ENCODE measurements at places on chromosomes 6 and 20.

GRCh38 chr20:2751878-2752566 lies 48.4 kb downstream of the CPXM1 start:
- DNase-seq = peak; percentile 43

DNA sequence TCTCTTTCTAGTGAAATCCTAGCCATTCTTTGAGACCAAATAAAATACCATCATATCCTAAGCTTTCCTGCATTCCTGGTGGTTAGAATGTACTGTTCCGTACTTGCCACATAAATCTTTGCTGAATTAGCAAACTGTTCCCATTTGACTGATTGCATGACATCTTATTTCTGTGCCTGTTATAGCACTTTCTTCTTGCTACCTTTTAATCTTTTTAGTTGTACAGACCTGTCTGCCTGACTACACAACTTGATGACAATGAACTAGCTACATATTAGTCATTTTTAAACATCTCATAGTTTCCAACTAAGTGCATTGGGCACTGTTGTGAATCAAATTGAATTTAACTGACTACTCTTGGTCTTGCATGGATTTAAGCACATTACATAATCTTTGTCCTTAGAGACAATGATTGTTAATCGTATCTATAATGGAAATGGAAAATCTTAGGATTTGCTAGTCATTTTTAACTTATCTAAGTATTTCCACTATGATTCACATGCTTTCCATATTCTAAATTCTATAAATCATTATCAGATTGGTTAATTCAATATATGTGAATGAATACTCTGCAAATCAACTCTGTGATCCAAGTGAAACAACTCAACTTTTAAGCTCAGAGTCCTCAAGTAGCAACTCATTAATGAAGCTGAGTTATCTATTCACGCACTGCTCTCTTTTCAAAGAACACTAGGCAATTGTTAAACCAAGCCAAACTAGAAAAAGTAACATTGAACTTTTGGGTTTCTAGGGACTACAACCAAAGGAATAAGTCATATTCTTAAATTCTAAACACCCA lies 109.0 kb downstream of the TNFRSF21 start:
- DNase-seq = no peak

DNA sequence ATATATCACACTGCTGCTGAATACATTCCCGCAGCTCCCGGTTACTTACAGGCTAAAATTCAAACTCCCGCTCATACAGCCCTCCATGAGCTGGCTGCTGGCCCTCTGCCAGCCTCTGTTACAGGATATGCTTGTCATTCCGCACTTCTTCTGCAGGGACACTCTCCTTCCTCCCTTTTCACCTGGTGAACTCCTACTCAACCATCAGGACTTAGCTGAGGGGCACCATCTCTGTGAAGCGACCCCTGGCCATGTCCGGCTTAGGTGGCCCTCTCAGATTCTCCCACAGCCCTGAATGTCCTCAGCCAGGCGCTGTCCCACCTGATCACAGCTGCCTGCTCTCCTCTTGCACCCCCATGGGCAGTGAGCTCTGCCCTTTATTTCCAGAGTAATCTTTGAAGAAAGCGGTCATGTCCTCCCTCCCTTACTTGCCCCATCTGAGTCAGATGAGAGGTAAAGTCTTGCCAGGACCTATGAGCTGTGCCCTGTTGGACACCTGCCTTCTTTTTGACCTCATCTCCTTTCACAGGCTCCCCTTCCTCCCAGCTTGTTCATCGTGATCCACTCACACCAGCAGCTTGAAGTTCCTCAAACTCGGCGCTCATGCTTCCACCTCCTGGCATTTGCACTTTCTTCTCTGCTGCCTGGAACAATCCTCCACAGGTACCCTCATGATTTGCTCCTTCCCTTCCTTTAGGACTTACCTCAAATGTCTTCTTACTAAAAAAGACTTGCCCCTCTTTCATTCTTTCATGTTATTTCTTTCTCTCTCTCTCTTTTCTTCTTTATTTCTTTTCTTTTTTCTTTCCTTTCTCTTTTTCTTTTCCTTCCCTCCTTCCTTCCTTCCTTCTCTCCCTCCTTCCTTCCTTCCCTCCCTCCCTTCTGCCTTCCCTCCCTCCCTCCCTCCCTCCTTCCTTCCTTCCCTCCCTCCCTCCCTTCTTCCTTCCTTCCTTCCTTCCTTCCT lies 5.6 kb downstream of the CYP24A1 start:
- DNase-seq = no peak

- no peak for DNase-seq
These were observed 364.3 kb upstream of the SPTLC3 start for GRCh38 chr20:12644461-12644860.

GRCh38 chr6:9086331-9086730 lies 651.0 kb upstream of the SLC35B3 start:
- DNase-seq = no peak

DNA sequence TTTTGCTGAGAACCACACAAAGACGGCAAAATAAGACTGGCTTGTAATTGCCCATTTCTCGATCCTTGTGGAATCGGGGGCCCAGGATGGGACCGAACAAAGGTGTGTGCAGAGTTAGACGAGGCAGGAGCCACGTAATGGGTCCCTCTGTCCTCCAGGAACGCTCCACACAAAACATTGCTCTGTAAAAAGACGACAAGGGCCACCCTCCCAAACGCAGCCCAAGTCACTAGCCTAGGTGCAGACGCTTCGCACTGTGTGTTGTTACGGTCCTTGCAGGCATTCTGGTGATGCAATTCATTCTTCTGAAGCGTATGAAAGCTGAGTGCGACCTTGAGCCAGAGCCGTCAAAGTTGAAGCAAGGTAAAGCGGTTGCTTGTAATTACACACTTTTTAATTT lies 363.4 kb downstream of the TAF4 start:
- DNase-seq = no peak

DNA sequence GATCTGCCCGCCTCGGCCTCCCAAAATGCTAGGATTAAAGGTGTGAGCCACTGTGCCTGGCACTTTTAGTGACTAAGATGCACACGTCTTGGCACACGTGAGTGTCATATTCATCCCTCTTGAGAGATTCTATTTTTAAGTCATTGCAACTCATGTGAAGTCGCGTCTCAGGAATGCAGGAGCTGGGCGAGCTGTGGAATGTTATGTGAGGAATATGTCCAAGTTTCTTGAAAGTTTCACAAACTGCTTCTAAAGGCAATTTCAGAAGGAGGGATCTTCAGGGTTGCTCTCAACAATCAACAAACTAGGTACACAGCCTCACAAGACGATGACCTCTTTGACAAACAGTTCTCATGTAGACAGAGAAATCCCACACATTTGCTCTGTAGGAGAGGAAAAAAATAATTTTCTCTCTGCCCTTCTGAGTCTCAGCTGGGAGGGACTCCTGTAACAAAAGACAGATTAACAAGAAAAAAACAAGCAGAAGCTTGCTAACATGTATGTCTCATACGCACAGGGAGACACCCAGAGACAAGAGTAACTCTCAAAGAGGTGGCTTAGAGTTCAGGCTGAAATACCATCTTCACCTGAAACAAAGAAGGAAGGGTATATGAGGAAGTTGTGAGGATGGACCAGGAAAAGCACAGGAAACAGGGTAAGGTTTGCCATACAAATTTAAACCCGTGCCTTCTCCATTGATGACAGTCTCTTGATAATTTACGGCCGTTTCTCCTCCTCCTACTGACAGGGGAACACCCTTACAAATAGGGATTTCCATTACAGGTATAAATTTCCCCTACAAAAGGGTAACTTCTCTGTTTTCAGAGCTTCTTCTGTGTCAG lies 45.3 kb upstream of the FAM50B start:
- DNase-seq = no peak

DNA sequence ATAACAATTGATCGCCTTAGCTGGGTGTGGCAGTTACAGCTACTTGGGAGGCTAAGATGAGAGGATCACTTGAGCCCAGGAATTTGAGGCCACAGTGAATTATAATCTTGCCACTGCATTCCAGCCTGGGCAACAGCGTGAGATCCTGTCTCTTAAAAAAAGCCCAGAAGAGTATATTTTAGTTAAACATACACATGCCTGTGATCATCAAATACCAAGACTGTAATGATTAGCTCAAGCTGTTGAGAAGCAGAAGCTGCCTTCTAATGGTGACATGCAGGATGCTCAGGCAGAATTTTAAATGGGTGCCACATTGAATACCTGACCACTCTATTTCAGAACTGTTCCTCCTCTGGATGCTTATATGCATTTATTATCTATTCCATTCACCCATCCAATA lies 8.9 kb upstream of the TMEM14A start:
- DNase-seq = no peak

DNA sequence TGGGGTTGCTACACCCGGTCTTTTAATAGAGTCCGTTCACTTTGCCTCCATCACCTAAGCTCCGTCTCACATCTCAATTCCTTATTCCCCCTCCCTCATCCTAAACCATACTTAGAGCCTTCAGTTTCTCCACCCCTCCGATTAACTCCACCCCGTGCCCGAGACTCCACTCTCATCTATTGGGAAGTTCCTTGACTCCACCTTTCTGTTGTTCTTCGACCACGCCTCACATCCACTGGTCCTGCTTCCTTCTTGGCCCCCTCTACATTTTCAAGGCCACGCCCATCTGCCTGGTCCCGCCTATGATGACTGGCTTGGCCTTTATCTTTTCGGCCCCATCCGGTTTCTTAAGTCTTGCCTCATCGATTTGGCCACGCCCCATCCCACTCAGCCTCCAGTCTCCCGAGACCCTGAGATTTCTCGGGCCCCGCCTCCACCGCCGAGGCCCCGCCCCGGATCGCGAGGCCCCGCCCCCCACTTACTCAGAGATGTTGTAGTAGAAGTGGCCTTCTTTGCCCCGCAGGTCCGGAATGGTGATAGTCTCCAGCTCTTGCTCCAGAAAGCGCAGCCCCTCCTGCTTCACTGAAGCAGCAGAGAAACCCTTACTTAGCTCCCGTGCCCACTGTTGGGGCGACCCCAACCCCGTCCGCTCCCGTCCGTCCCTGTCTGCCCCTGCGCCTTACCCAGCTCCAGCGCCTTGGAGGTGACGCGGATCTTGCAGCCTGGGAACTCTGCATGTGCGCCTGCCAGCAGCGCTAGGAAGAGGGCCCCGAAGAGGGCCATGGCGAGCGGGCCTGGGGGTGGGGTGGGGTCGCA lies 1.1 kb downstream of the PLTP start:
- peak; percentile 82 for DNase-seq

DNA sequence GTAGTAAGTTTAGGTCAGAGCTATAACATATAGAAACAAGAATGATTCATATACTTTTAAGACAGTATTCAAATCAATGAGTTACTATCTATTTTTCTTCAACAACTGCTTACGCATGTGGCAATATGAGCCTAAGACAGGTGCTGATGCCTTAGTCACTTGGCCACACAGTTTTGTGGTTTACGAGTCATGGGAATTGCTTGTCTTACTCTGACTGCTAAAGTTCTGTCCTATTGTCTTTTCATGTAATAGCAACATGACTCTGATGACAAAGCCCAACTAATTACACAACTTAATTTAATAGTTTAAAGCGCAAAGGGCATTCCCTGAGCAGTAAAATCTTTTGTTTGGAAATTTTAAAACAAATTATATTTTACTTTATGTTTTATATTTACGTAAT lies 159.3 kb upstream of the CENPW start:
- DNase-seq = no peak

- DNase-seq = peak; percentile 27
These were observed 24.7 kb upstream of the CCN6 start for GRCh38 chr6:112029045-112029822.

DNA sequence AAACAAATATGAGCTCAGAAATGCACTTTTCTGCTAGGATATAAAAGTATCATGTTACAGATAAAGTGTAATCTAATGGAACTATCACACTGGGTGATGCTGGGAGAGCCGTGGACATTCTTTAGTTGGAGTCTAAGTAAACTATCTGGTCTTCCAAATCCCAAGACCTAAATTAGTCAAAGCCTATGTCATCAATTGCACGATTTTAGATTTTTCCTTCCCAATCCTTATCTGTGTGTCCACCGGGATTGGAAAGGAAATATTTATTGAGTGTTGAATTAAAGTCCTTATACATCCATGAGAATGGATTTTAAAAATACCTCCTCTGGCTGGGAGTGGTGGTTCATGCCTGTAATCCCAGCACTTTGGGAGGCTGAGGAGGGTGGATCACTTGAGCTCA lies 19.6 kb upstream of the MRAP2 start:
- DNase-seq = no peak

- DNase-seq = no peak
These were observed 71.7 kb upstream of the LY86 start for GRCh38 chr6:6516666-6517458.

DNA sequence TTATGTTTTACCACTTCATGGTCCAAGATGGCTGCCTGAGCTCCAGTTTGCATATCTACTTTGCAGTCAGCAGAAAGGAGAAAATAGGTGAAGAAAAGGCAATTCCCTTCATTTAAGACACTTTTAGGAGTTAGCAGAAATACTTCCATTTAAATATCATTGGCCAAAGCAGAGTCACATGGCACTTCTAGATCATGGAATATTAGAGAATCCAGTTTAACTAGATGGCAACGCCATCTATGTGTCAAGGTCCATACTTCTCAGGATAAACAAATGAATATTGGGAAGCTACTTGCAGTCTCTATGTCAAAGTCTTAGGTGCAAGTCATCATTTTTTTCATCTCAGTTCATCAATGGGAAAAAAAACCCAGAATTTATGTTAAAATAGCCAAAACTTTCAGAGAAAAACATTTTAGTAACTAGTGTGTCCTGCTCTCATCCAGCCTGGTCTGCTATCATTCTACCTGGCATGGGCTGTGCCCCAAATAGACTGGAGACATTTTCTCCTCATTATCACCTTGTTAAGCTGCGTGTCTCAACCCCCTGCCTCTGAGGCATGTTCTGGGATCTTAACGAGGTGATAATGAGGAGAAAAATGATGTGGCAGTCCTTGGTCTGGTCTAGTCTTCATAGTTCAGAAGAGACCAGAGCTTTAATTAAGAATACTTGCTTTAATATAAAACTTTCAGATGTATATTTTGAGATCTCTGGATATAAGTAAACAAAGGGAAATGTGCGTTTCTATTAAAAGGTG lies 227.3 kb downstream of the TBX18 start:
- no peak for DNase-seq

DNA sequence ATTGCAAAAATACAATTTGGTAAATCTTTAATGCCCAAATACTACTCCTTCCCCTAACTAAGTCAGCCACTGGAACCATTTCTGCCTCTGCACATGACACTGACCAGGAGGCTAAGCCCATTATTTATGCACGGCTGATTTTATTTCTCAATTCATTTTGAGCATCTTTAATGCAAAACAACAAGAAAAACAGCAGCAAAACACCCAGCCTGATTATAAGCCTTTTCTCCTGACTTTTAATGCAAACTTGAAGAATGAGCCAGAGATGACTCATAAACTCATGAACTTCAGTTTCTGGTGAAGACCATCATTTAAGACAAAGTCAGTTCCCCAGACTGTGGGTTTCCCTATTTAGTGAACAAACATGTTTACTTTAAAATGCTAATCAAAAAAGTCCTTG lies 51.6 kb downstream of the CYP24A1 start:
- DNase-seq = no peak

DNA sequence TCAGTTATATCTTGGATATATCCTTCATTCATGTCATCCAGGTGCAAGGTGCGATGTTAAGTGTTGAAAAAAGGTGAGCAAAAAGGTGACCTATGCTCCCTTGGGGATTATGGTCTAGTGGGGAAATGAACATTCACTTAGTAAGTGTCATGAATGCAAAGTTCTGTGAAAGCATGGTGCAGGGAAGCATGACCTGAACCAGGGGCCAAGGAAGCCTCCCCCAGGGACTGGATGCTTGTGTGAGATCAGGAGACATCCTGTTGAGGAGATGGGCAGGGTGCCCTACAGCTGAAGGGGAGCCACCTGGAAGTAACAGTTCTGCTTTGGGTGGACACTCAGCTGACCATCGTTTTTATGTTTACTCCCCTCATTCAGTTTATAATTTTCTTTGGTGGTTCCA lies 179.5 kb downstream of the SYNDIG1 start:
- no peak for DNase-seq

GRCh38 chr20:25509084-25509483 lies 76.2 kb downstream of the NINL start:
- DNase-seq = no peak

All from T-helper 17 cell (primary cell).